AG08396 (cell line): ENCODE measurements at places on chromosomes 16 and 17.

DNA sequence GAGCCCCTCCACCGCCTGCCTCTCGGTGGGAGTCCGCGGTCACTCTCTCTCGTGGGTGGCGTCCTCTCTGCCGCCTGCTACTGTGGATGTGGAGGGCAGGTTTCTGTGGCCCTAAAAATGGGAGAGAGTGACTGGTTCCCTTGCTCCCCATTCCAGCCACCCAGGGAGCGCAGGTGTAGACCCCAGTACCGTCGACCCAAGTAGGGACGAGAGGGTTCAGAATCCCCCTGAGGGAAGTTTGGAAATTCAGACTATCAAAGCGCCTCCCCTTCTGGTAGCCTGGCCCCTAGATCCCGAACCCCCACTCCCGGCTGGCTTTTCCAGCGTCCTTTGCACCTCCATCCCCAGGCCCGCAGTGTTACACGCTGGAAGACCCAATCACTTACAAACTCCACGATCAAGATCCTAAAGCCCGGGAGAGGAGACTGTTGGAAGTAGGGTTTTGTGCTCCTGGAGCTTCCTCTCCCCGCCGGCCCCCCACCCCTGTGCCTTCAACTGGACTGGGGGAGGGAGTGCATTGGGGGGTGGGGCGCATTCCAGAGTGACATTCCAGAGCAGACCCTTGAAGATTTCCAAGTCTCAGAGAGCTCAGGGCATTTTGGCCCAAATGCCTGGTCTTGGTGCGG lies 991 bp downstream of the GPRC5C start:
- no peak for DNase-seq

DNA sequence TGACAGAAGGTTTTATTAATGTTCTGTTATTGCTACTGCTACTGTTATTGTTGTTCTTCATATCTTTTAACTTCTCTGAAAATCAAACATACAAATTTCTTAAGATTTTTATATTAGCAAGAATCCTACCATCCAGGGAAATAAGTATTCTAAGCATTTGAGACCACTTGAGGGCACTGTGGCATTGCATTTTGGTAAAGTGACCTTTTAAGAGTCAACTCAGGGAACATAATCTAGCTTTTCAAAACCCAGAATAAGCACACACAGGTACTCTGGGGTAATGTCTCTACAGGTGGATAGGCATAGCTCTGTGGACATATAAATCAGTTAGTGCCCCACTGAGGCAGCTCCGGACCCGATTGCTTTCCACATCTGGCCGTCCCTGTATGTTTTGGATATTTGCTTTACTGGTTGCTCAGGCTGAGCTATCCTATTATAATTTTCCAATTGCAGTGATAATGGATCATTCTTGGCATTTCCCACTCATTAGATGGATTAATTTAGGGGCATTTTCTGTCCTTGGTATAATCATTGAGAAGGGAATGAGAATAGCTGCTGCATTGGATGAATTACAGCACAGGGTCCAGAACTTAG lies 1425.1 kb upstream of the CDH8 start:
- DNase-seq: peak; percentile 0

DNA sequence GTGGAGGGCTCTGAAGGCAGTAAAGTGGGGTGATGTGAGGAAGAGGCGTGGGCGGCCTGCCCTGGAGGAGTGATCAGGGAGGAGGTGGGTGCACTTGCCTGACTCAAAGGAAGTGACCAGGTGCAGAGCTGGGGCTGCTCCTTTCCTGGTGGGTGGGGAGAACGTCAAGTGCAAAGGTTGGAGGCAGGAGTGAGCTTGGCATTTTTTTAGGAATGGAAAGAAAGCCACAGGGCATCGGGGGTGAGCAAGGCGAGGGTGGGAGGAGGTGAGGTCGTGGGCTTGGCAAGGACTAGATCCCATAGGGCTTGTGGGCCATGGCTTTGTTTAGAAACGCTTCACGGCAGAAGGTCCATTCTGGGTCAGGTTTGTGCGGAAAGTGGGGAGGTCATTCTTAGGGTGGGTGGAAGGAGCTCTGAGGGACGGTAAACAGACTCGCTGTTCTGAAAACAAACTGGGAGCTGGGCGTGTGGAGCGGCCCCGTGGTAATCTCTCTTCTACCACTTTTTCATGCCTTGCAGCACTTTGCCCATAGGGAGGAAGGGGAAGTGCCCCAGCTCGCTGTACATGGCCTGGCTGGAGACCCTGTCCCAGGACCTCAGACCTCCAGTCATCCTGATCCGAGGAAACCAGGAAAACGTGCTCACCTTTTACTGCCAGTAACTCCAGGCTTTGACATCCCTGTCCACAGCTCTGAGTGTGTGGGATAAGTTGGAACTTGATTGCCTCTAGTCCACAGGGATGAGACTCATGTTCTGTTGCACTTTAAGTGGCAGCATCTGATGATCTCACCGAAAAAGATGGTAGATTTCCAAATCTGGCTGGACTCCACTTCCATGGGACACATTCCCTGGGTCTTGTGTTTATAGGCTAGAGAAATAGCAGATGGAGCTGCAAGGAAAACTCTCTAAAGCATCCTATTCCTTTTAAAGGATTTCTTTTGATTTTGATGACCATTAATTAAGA lies 18.9 kb upstream of the HERPUD1 start:
- DNase-seq: peak; percentile 76

DNA sequence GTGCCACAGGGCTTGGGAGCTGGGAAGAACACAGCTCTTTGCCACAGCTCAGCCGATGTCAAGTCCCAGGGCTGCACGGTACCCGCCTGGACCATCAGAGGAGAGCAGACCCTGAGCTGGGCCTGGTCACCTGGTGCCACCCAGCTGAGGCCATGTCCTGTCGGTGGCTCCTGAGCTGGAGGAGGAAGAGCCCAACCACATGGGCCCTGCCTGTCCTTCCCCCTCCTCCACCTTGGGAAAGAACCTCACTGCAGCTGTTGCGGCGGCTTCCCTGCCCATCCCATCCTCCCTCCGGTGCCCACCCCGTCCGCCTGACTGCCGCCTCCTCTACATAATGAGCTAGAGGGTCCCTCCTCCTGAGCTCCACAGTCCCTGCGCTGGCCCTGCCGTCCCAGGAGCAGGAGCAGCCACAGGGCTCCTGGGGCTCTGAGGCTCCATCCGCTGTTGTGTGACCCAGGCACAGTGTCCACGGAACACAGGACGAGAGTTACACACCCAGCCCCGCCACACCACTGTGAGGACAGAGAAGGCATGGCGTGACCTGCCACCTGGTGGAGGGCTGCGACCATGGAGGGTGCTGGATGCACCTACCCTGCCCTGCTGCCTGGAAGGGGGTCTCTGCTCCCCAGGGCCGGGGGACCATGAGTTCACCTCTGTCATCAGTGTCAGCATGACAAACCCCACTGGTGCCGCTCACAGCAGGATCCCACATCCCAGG lies 21.4 kb upstream of the CHMP6 start:
- peak; percentile 62 for DNase-seq

GRCh38 chr17:39660397-39661385 lies 4.5 kb upstream of the TCAP start:
- no peak for DNase-seq
